Stimulated activated CD4-positive, alpha-beta T cell treated with anti-CD3 and anti-CD28 coated beads, Interleukin-1b, Interleukin-23, amount 100 ng/mL, for 1 hour (primary cell): ENCODE measurements at places on chromosomes 13 and 19.

GRCh38 chr19:48833977-48834376 lies 2.3 kb downstream of the HSD17B14 start:
- no peak for DNase-seq

- no peak for DNase-seq
These were observed 8.3 kb downstream of the CAMSAP3 start for GRCh38 chr19:7603919-7604318.

- no peak for DNase-seq
These were observed 82.1 kb downstream of the ZNF429 start for GRCh38 chr19:21587549-21587948.

DNA sequence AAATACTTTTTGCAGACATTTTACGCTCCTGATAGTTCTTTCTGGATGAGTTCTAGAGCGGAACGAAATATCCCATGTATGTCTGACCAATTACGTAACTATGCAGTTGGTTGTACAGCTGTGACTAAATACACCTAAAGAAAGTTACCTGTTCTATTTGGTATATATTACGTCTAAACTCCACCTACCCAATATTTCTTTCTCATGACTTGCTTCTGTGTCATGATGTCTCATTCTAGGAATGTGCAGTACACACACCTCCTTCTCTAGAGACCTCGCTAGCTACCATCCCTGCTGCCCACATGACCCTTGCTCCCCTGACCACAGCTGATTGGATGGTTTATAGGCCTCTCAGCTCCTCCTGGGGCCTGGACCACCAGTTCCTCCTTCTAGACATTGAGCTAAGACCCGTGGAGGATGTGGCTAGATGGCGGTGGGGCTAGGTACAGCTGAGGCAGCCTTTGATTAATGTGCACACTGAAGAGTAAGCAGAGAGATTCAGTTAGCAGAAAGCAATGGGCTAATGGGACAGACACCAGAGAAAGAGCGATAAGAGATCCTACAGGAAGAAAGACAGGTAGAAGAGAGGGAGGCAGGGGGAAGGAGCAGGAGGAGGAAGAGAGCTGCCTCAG lies 422.1 kb downstream of the COG6 start:
- no peak for DNase-seq

GRCh38 chr19:45016388-45017314 lies 15.4 kb downstream of the RELB start:
- DNase-seq, result peak; percentile 20

- no peak for DNase-seq
These were observed 4.7 kb downstream of the ZNF296 start for GRCh38 chr19:45071545-45071938.

DNA sequence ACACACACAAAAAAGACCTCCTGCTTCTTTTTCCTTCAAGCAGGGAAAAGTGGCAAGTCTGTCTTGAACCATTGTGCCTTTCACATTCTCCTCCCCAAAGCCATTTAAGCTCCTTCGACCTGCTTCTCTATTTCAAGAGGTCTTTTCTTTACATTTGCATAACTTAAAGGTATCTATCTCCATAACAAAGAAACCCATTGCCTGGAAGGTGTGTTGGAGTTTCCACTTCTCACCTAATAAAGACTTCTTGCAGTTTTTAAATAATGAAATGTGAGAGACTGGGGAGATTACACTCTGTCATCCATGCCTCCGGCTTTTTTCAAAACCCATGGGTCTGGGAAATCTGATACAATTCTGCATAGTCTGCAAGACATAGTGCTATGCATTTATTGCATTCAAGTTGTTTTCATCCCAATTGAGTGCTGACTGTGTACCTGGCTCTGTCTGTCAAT lies 41.8 kb upstream of the NBEA start:
- DNase-seq, result no peak

DNA sequence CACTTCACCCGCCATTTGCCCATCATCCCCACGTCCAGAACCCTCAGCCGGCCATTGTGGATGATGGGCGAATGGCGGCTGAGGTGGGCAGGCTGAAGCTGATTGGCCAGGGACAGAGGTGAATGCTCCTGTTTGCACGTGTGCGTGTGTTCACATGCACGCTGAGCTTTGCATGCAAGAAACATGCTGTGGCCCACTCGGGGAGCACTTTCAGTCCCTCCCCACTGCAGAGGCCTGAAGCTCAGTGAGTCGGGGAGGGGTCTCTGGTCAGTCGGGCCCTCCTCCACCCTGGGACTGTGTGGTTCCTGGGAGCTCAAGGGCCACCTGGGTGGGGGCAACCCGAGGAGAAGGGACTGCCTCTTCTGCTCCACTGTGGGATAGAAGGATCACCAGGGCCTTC lies 24.9 kb downstream of the CEBPA start:
- no peak for DNase-seq

GRCh38 chr13:55155046-55155445 lies 1985.7 kb upstream of the PRR20A start:
- DNase-seq, result no peak

DNA sequence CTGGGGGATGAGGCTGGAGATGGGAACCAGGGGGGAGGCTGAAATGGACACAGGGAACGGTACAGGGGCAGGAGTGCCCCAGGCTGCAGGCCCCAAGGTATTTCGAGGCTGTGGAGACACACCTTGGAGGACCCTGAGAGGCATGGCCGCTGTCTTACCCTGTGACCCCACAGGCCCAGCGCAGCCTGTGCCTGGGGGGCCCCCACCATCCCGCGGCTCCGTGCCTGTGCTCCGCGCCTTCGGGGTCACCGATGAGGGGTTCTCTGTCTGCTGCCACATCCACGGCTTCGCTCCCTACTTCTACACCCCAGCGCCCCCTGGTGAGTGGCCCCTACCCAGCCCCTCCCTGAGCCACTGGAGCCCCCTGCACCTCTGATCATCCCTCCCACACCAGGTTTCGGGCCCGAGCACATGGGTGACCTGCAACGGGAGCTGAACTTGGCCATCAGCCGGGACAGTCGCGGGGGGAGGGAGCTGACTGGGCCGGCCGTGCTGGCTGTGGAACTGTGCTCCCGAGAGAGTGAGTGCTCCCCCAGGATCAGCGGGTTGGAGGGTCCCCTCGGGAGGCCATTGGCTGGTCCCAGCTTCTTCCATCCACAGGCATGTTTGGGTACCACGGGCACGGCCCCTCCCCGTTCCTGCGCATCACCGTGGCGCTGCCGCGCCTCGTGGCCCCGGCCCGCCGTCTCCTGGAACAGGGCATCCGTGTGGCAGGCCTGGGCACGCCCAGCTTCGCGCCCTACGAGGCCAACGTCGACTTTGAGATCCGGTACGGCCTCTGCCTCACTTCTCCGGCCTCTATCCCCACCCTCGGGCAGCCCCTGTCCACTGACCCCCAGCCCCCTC lies 16.9 kb upstream of the SPIB start:
- DNase-seq, result no peak

GRCh38 chr19:29564574-29565005 lies 38.8 kb downstream of the VSTM2B start:
- no peak for DNase-seq

DNA sequence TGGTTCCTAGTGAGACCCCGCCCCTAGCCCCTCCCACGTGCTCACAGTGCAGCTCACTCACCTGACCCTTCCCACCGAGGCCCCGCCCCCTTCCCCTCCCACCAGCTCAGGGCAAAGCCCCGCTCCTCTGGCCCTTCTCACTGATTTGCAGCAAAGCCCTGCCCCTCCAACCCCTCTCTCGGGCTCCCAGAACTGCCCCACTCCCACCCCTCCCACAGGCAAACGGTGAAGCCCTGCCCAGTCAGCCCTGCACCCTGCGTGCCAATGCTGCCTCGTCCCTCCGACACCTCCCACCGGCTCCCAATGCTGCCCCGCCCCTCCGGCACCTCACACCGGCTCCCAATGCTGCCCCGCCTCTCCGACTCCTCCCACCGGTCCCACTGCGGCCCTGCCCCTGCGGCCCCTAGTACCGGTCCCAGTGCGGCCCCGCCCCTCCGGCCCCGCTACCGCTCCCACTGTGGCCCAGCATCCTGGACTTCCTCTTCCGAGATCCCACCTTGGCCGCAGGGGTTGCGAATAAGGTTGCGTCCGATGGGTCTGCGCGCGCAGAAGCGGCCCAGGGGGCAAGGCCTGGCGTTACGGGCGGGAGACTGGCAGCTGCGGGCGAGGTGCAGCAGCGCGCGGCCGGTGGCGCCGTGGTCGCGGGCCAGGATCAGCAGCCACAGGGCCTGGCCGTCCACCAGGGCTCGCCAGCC lies 834 bp downstream of the FBXO27 start:
- DNase-seq, result peak; percentile 68

DNA sequence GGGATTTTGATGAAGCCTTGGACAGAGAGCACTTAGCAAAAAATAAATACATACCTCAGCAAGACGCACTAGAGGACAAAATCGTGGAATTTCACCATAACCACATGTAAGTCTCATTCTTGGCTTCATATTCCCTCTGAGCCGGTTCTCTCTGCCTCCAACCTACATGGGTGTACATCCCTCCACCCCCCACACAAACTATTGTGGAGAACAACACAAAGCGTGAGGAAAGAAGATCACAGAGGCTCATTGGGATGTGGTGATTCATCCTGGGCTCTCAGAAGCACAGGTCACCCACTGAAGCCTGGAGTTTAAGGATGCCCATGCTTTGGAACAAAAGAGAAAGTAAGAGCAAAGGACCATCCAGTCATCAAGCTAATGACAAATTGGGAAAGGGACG lies 192.2 kb downstream of the STK24 start:
- DNase-seq, result no peak

DNA sequence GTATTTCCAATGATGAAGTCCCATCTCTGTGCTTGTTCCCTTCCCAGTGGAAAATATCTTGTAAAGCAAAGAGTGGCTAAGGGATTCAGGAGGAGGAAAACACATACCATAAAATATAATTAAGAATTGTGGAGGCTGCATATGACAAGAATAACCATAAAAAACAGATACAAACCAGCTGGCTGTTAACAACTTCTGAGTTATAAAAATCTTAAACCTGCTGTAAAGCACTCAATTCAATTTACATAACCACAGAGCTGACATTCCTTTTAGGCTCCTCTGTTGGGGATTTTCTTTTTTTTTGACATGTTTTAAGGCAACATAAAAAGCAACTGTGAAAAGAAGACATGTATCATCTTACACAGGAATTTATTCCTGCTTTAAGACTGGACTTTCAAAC lies 207.6 kb downstream of the DACH1 start:
- DNase-seq, result no peak

DNA sequence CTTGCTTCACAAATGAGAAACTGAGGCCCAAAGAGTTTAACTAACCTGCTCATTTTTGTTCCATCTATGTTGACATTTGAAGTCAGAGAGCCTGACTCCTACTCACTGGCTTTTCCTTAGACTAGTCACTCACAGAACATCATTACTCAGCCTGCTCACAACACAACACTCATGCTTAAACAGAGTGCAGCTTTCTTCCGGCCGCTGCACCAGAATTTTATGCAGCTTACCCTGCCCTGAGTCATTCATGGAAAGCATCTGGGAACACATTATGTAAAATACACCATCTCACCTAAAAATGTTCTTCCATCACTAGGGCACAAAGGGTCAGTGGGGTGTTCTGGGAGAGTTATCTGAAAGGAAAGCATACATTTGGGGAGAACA lies 303.4 kb downstream of the SPRY2 start:
- DNase-seq, result no peak

- no peak for DNase-seq
These were observed 58.7 kb upstream of the KLF5 start for GRCh38 chr13:73000027-73000674.

- DNase-seq, result no peak
These were observed 1.1 kb upstream of the PPP1R12C start for GRCh38 chr19:55118401-55118991.

DNA sequence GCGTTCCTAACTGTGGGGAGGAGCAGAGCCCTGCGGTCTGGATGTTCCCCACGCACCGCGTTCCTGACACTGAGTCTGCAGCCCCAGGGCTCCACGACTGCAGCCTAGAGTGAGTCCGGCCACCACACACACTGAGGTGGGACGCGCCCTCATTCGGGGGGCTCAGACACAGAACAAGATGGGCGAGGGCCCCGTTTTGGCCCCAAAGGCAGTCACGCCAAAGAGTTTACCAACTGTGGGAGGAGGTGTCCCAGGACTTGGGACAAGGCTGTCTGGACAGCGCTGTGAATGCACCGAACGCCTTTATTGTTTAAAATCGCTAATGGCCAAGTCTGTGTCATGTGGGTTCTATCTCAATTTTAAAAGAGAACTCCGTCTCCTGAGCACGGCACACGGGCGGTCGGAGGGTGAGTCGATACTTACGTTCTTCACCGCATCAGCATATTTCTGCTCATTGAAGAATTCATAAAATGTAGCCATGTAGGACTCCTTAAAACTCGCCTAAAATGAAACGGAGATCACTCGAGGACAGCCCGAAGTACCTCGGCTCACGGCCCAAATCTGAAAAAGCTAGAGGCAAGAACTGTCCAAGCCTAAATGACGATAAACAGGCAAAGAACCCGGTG lies 35.2 kb upstream of the C13orf46 start:
- DNase-seq, result no peak

GRCh38 chr13:40585911-40586471 lies 80.5 kb downstream of the FOXO1 start:
- no peak for DNase-seq

- DNase-seq, result no peak
These were observed 50.4 kb downstream of the RASA3 start for GRCh38 chr13:114081761-114082681.

DNA sequence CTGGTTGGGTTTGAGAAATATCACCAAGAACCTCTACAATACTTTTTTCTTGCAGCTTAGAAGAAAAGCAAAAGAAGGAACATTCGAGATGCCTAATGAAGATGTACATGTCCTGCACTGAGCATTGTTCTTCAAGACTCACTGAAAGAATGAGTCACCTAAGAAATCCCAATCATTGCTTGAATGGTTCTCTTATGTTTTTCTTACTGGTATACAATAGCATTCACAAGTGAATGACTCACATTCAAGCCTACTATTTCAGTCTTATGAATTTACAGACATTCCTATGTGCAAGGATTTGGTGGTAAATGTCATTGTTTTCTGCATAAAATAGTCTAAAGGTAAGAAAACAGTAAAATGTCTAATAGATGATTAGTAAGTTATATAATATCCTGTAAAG lies 594.6 kb downstream of the PCDH9 start:
- no peak for DNase-seq

- no peak for DNase-seq
These were observed 50.8 kb downstream of the USP12 start for GRCh38 chr13:27120811-27121210.
